ENCODE measurements at places on chromosomes 1 and 21.

- no peak for DNase-seq
These were observed 4.8 kb downstream of the ATP1A1 start for GRCh38 chr1:116377541-116378529.

- no peak for DNase-seq
These were observed 23.7 kb downstream of the KIAA1614 start for GRCh38 chr1:180936110-180937011.

GRCh38 chr1:226577401-226578180 lies 29.0 kb downstream of the STUM start:
- DNase-seq: no peak

- DNase-seq: no peak
These were observed 319.2 kb upstream of the ADGRL4 start for GRCh38 chr1:79325705-79326104.

DNA sequence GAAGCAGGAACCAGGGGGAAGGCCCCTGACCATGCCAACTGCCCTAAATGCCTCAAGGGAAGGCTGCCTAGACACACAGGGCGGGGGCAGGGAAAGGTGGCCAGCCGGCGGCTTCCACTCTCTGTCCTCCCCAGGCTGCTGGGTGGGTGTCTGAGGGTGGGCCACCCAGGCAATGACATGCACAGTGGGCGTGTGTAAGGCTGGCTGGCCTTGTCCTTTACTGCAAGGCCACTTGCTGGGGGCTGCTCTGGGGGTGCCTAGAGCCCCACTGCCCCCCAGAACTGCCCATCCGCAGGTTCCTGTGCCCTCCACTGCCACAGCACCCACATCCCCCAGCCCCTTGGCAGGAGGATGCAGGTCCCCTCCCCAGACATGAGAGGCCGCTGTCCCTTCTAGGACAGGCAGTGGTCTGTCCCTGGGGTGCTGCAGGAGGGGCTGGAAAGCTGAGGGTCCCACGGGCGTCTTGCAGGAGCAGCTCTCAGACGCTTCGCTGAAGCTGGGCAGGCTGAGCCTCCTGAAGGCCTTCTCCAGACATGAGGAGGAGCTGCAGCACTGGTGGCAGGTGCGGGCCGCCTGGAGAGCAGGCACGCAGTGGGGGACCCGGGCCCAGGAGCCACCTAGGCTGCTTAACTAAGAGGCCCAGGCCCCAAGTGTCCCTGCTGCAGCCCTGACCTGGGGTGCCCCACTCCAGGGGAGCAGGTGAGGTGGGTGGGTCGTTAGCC lies 10.1 kb downstream of the CCDC27 start:
- DNase-seq: no peak

DNA sequence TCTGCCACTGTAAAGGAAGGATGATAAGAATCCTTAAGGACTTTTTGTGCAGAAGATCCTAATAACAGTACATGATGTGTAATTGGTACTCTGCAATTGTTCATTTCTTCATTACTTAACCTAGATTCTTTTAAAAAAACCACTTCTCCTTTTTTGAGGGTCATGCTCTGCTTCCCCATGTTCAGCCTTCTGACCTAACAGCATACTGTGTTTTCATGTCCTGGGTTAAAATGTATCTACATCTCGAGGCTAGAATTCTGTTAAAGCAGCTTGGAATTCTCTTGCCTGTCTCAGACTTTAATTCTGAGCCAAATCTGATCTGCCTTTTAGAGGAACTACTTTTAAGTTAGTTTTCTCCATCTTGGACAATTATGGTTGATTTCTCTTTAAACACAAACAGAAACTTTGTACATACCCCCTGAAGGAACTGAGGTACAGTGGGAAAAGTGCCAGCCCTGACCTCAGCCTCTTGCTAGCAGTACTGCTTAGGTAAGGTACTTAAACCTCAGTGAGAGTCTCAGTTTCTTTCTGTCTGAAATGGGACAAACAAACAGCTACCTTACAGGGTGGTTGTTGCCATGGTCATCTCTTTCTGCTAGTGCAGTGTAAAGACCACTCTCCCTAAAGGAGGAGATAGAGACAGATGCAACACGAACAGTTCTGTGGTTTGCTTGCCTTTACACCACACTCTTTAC lies 103.2 kb upstream of the DYNLT5 start:
- DNase-seq: no peak

- no peak for DNase-seq
These were observed 440.4 kb upstream of the ADAMTS5 start for GRCh38 chr21:27407271-27407670.

Measured in NCI-H1436 (cell line).